ENCODE measurements at places on chromosomes 2 and 18.

- DNase-seq = no peak
These were observed at the start of gene NLRC4 for GRCh38 chr2:32264422-32265105. Gene NLRC4, minus strand, starts transcription at chr2:32264886. Its CDS starts 8,111 bp downstream, at chr2:32256775.

- DNase-seq = no peak
These were observed 5.7 kb upstream of the TRAF3IP1 start for GRCh38 chr2:238314576-238314975.

DNA sequence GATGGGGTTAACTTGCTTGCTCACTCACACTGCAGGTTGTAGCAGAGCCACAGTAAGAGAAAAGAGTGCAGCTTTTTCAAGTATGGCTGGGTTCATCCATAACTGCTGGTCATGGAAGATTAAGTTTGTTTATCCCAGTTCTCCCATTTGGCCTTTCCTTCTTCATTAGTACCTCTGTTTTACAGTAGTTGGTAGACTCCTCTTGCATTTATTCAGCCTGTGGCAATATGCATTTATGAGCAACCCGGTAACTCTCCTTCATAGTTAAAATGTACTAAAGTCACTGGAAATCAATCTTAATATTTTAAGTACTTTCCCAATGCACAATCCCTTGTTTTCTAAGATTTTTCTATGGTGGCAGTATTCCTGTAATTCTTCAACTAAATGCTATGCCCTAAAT lies 14.0 kb downstream of the FTCDNL1 start:
- no peak for DNase-seq

GRCh38 chr18:75945265-75945933 lies 517.9 kb upstream of the SMIM21 start:
- DNase-seq = no peak

DNA sequence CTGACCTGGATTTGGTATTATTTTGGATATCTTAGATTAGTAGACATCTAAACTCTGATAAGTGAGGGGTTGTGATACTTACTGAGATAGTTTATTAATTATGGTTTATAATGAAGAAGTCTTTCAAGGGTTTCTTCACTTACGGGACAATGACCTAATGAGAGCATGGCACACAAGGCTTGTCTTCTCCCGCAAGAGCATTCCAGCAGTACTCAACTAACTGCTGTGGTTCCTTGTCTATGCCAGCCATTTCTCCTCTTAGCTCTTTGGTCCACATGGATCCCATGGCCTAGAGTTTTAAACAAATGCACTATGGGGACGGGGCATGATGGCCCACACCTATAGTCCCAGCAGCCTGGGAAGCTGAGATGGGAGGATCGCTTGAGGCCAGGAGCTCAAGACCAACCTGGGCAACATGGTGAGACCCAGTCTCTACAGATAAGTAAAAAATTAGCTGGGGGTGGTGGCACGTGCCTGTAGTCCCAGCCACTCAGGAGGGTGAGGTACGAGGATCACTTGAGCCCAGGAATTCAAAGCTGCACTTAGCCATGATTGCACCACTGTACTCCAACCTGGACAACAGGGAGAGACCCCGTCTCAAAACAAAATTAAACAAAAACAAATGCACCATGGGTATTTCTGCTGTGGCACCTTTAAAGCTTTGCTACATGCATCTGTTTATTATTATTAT lies 161.7 kb upstream of the MYCN start:
- DNase-seq = no peak

DNA sequence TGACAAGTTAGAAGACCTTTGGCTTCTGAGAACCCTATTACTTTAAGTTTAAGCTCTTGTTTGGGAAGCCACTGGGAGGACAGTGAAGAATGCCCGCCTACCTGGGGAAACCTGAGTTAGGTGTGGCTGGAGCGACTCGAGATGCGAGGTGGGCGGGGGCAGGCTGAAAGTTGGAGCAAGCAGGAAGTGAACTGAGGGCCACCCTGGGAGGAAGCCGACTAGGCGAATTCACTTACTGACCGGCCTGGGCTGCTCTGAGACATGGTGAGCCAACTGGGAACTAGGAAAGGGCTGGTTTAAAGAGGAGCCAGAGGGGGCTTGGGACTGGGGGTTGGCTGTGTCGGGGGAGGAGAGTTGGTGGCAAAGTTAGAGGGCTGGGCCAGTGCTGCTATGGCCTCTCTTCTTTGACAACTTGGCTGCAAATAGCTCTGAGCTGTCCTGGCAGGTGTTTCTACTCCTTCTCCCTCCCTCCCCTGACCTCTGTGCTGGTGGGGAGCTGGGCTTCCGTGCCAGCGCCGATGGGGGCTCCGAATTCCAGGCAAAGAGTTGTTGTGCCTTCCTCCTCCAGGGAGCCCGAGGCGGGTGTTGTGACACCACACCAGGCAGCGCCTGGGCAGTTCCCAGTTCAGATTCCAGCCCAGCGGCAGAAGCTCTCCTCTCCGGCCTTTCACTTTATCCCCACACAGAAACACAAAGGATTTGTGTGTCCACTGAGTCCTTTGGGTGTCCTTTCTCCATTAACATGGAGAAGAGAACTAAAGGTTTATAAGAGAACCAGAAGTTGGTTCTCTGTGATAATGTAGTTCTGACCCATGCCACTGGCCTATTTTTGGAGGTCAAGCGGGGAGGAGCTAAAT lies at the start of gene VAMP8:
TSS of gene VAMP8 (plus strand) at position 201 of the 857 bp plus-strand sequence. CDS start at position 262, 61 bp downstream.
- DNase-seq = peak; percentile 47

DNA sequence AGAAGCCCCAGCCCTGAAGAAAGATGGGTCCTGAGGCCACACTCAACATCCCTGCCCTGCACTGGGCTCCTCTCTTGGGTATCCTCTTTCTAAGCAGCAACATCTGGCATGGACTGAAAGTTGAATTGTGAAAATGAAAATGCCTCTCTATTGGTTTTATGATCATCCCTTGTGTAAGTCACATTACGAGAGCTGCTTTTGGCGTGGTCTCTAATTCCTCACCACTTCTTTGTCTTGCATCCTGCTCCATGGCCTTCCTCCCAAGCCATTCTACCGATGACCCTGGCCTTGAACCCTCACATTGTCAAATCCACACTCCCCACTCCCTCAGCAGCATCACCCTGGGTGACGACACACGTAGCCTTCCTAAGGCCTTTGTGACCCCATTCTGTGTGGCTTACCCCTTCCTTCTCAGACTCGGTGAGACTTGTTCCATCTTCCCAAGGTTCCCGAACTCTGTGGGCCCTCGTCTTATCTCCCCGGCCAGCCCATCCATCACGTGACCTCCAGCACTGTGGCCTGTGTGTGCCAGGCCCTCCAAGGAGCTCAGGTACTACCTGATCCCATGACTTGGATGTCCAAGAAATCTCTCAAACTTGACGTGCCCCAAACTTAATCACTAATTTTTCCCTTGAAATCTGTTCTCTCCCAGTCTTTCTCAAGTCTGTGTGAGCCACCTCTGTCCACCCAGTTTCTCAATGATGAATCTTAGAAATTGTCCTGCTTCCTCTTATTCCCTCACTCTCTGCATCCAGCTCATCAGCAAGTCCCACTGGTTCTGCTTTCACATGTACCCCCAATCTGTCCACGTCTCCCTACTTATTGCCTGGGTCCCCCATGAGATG lies 194.7 kb upstream of the HS6ST1 start:
- no peak for DNase-seq

DNA sequence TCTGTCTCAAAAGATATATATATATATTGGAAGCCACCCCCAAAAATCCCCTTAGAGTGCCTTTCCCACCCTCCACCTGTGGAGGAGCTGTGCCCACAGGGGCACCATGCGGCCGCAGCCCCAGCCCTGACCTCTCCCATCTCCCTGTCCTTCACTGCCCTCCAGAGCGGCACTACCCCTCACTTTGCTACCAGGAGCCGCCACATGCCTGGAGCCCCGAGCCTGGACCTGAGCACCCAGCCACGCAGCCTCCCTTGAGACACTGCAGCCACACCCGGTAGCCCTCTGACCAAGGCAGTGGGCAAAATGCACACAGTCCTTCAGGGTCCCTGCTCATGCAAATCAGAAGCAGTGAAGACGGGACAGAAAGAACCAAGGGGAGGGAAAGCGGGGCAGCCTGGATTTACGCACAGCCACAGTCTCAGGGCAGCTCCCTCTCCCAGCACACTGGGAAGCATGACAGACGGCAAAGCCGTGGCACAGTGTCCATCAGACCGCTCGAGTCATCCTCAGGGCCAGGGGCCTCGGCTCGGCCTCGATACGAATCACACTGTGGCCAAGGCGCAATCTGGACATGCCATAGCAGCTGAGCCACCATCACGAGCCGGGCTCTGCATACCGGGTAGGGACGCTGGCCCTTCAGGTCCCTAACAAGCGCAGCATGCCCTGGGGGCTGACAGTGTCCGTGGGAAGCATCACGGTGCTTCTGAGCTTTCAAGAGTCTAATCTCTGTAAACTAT lies 10.1 kb downstream of the HDAC4 start:
- DNase-seq = no peak

GRCh38 chr2:221851531-221852045 lies 279.5 kb upstream of the EPHA4 start:
- no peak for DNase-seq

- no peak for DNase-seq
These were observed 199.8 kb upstream of the CCDC68 start for GRCh38 chr18:55159027-55159426.

GRCh38 chr18:41262688-41263087 lies 692.3 kb upstream of the PIK3C3 start:
- DNase-seq = no peak

DNA sequence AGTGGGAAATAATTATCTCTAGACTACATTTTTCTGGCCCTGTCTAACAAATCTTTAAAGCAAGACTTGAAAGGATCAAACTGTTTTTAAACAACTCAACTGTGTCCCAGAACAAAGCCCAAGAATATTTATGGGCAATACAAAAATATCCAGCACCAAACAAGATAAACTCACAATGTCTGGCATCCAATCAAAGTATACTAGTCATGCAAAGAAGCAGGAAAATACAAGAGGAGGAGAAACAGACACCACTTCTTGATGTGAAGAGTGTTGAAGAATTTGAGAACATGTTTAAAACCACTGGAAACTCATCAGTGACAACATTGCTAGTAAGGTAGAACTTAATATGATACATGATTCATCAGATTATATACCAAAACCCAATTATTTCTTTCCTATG lies 66.1 kb upstream of the CDC42EP3 start:
- no peak for DNase-seq

GRCh38 chr2:95309599-95309998 lies 12.5 kb downstream of the KCNIP3 start:
- no peak for DNase-seq

DNA sequence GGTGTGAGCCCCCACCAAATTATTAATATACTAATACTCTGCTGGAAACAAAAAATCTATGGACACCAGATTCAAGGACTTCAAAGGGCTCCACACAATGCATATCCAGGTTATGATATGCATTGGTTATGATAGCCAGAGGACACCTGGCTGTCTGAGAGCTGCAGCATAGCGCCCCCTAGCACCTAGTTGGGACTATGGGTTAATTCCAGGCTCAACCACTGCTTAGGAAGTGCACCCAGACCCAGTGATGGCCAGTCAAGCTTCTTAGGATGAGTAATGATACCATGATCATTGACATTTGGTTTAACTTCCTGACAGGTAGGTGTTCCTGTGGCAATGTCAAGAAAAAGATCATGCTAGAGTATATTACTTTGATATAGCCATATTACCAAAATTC lies 3.8 kb upstream of the FRZB start:
- peak; percentile 16 for DNase-seq

GRCh38 chr18:79453816-79454735 lies 58.3 kb downstream of the NFATC1 start:
- DNase-seq = no peak

- DNase-seq = peak; percentile 54
These were observed 19.8 kb downstream of the MYL12B start for GRCh38 chr18:3281456-3282400.

DNA sequence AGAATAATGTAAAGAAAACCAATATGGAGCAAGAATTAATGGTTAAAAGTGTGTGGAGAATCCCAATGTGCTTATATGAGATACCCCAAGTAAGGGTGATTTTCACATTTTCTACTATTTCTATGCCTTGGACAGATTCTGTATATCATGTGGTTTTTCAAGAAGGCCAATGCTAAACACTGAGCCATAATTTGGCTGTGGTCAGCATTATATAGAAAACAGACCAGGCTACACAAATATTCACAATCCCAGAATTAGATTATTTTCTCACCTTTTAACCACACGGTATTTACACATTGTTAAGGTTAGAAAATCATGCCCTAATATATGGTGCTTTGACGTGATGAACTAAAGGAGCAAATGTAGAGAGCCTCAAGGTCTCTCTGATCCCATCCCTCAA lies 277.4 kb upstream of the LRATD1 start:
- DNase-seq = no peak

GRCh38 chr2:172861098-172861497 lies 125.5 kb downstream of the RAPGEF4 start:
- DNase-seq = no peak

GRCh38 chr2:164287056-164287455 lies 334.2 kb downstream of the GRB14 start:
- DNase-seq = no peak

GRCh38 chr18:55076643-55077218 lies 117.5 kb upstream of the CCDC68 start:
- DNase-seq = peak; percentile 5

DNA sequence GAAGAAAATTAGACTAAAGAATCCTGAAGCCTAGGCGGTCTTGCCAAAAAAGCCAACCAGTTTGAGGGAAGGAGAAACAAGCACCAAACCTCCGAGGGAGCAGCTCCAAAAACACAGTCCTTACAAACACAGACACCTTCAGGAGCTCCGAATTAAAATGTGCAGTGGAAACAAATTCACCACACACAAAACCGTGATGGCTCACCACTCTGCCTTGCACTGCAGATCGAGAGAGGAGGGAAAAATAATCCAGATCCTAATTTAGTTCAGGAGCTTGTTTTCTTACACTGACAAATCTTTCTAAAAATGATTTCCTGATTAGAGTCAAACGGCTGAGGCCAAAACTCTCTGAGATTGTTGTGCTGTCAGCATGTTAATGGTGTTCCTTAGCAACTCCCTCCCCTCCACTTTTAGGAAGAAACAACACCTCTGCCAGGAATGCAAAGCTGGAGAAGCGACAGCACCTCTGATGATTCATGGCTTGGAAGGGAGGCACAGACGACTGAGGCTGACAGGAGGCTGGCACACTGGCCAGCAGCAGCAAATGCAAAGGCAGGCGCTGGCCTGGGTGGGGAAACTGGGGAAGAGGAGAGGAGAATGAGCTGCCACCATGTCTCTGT lies 249.4 kb upstream of the KLHL29 start:
- DNase-seq = peak; percentile 40

DNA sequence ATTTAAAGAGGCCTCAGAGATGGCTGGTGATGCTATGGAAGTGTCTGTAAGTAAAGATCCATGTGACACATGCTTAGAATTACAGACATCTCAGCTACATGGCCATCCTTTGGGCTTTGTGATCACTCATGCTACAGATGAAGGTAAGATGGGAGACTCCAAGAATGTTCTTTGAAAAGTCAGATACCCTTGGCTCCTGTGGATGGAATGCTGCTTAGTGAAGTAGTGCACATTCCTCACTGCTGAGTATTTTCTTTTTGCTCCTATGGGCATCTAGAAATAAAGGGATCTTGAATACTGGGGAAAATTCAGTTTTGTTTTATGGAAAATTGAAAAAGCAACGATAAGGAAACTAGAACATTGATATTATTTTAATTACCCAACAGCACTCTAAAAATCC lies 55.2 kb upstream of the REV1 start:
- peak; percentile 57 for DNase-seq

- no peak for DNase-seq
These were observed 347.4 kb upstream of the KLHL29 start for GRCh38 chr2:23037596-23037995.

All from NCI-H226 (cell line).